Tongue (tissue), 3 donors: ENCODE measurements at places on chromosomes 3 and 15. TPM values are rescaled to one million over a fixed set of nuclear protein-coding genes. Genes with fewer than 3 reads are reported as not detected.
A peak's percentile ranks its signal among the peaks of the same experiment; 100 is the strongest.

- DNase-seq, result no peak
These were observed 403.9 kb downstream of the IL5RA start for GRCh38 chr3:2706144-2706835.

GRCh38 chr3:22450786-22451400, 699.9 kb upstream of the ZNF385D start:
- peak; percentile 21 for DNase-seq

GRCh38 chr15:38069511-38070011, 135.1 kb downstream of the TMCO5A start:
- peak; percentile 70 for DNase-seq

DNA sequence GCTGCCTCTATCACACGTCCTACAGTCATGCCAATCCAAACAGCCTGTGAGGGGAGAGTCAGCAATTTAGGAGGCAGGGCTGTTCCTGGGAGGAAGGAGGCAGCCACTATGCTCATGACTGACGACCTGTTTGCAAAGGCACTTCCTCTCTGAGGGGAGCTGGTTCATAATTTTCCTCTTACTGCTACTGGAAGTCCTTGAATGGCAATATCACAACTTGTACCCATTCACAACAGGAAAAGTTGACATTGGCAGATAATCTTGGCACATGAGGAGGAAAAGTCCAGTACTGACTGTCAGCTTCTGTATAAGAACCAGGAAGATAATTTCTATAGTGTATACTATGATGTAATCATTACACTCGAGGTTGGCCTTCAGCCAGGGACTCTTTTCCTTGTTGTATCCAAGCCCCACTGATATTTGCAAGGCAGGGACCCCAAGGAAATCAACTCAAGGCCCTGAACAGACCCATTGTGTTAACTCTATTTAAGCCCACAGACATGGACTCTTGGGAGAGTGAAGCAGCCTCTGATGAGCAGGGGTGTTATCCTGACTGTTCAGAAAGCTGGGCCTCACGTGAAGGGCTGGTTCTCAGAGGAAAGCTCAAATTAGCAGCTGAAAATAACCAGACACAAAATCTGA, 267.3 kb upstream of the ADAMTS9 start:
- peak; percentile 81 for DNase-seq

- no peak for DNase-seq
These were observed 61.6 kb upstream of the CTNNB1 start for GRCh38 chr3:41137686-41138111.

The SCN11A gene
- total RNA-seq, result 2.3 TPM

The POU1F1 gene
- not detected for total RNA-seq
